Activated CD4-positive, alpha-beta T cell treated with anti-CD3 and anti-CD28 coated beads, Interleukin-2, amount 10 ng/mL, durations not matched to agents 24 days and 14 days (primary cell): ENCODE measurements at places on chromosomes 2 and 18. TPM values are rescaled to one million over a fixed set of nuclear protein-coding genes. Genes with fewer than 3 reads are reported as not detected.

Gene OTOS
- not detected in 2 replicates for total RNA-seq

Gene HNMT
- not detected in 2 replicates for total RNA-seq

Gene KHK
- 13.4 and 13.9 TPM in 2 replicates for total RNA-seq

Gene IL1RL2
- total RNA-seq, result 0.09 and 0.12 TPM in 2 replicates

- H3K27me3 ChIP-seq, result peaks cover 19% of the 10 kb centered on the region
- no peak for DNase-seq
- H3K36me3 ChIP-seq, result no peaks in the 10 kb centered on the region
- no peak overlapping the region for H3K4me3 ChIP-seq
- no peaks in the 10 kb centered on the region for H3K4me1 ChIP-seq
- no peak overlapping the region for H3K27ac ChIP-seq
Observed at GRCh38 chr2:26438526-26438925, 36.8 kb downstream of the DRC1 start.

DNA sequence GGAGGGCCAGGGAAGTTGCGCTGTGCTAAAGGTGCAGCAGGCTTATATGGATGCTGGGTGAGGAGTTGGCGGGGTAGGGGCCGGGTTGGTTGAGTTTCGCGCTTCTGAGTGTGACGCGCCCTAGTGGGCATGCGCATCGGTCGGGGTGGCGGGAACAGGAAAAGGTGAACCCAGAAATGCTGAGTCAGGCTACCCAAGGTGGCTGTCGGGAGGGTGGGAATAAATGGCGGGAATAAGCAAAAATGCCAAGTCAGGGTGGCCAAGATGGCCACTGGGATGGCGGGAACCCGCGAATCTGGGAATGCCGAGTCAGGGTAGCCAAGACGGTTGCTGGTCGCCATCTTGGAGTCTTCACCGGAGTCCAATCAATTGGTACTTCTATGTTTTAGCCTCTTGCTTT is 580.0 kb downstream of the SUCLG1 start:
- H3K36me3 ChIP-seq, result no peaks in the 10 kb centered on the region
- no peak overlapping the region for H3K27ac ChIP-seq
- no peaks in the 10 kb centered on the region for H3K4me1 ChIP-seq
- no peaks in the 10 kb centered on the region for H3K27me3 ChIP-seq

- H3K27ac ChIP-seq, result no peak overlapping the region
- no peaks in the 10 kb centered on the region for H3K36me3 ChIP-seq
- H3K27me3 ChIP-seq, result peaks cover 11% of the 10 kb centered on the region
- no peaks in the 10 kb centered on the region for H3K4me1 ChIP-seq
- DNase-seq, result no peak
Observed at GRCh38 chr2:42999856-43000241, 207.5 kb upstream of the HAAO start.

DNA sequence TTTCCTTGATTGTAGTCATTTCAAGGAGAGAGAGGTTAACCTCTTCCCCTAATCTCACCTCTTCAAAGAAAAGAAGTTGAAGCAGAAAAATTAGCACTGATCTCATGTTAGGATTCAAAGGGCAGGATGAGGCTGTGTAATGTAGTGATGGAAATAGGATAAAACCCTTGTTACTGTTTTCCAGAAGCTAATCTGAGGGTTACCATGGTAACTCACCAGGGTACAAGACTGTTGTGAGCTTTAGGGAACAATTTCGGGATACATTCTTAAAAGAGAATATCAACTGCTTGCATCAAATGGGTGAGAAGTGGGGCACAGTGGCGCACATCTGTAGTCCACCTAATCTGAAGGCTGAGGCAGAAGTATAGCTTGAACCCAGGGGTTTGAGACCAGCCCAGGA is 64.9 kb upstream of the SLC39A10 start:
- no peaks in the 10 kb centered on the region for H3K27me3 ChIP-seq
- no peaks in the 10 kb centered on the region for H3K36me3 ChIP-seq
- no peak overlapping the region for H3K27ac ChIP-seq
- DNase-seq, result no peak
- no peak overlapping the region for H3K4me3 ChIP-seq

DNA sequence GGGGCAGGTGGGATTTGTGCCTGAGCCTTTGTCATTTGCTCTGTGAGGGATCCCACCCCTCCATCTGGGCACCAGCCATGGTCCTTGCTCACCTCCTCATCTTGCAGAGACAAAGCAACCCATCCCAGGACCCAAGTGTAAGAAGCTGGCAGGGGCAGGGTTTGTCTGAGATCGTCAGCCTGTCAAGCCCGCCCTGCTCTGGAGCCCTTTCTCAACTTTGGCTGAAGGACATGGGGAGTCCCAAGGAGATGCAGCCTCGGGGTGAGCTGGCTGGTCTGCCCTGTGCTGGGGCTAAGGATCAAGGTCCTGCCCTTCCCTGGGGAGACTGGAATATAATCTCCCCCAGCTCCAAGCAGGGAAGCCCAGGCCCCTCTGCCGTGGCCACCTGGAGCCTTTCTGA is 86.0 kb downstream of the CAPN13 start:
- H3K36me3 ChIP-seq, result no peaks in the 10 kb centered on the region
- DNase-seq, result no peak
- H3K27ac ChIP-seq, result no peak overlapping the region
- no peak overlapping the region for H3K4me3 ChIP-seq
- no peaks in the 10 kb centered on the region for H3K4me1 ChIP-seq

GRCh38 chr2:60811491-60812375 is 55.7 kb downstream of the PAPOLG start:
- no peaks in the 10 kb centered on the region for H3K36me3 ChIP-seq
- H3K27ac ChIP-seq, result no peak overlapping the region
- no peak overlapping the region for H3K4me3 ChIP-seq
- no peak for DNase-seq
- H3K27me3 ChIP-seq, result no peaks in the 10 kb centered on the region
- H3K4me1 ChIP-seq, result peaks cover 38% of the 10 kb centered on the region

GRCh38 chr2:134216152-134216829 is 37.6 kb upstream of the MGAT5 start:
- no peak overlapping the region for H3K27ac ChIP-seq
- peaks cover 37% of the 10 kb centered on the region for H3K4me1 ChIP-seq
- no peak for DNase-seq
- no peak overlapping the region for H3K4me3 ChIP-seq

DNA sequence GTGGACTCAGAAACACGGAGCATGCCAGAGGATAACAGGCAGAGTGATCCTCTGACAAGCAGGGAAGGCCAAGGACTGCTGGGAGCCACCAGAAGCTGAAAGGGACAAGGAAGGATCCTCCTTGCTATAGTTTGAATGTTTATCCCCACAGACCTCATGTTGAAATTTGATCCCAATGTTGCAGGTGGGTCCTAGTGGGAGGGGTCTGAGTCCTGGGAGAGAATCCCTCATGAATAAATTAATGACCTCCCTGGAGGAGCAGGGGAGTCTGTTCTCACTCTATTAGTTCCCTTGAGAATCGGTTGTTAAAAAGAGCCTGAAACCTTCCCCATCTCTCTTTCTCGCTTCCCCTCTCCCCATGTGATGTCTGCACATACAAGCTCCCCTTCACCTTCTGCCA is 124.4 kb downstream of the FBXO15 start:
- H3K27ac ChIP-seq, result no peak overlapping the region
- H3K4me3 ChIP-seq, result no peak overlapping the region
- peaks cover 2% of the 10 kb centered on the region for H3K36me3 ChIP-seq
- DNase-seq, result no peak
- peaks cover 6% of the 10 kb centered on the region for H3K4me1 ChIP-seq
- H3K27me3 ChIP-seq, result no peaks in the 10 kb centered on the region

DNA sequence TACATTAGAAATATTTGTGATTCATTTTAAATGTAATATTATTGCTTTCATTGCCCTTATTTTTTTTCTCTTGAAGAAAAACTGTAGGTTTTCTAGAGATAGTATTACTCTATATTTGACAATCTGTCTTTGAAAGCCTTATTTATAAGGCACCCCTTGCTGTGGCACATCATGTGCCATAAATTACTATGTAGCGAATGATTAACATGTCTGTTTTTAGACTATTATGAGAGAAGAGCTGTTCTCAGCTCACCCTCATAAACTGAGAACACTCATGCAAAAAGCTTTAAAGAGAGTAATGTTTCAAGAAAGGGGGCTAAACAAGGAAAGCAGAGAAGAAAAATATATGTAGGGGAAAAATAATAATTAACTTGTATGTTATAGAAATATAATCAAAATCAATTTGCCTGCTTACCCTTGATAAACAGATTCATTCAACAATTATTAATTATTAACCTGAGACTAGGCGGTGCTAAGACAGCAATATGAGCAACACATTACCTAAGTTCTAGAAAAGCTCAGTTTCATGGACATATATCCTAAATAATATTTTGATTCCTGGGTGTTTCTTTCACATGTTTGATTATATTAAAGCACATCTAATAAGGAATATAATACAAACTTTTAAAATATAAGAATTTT is 69.0 kb downstream of the RAB3GAP1 start:
- H3K4me3 ChIP-seq, result no peak overlapping the region
- no peaks in the 10 kb centered on the region for H3K4me1 ChIP-seq
- H3K27me3 ChIP-seq, result no peaks in the 10 kb centered on the region

DNA sequence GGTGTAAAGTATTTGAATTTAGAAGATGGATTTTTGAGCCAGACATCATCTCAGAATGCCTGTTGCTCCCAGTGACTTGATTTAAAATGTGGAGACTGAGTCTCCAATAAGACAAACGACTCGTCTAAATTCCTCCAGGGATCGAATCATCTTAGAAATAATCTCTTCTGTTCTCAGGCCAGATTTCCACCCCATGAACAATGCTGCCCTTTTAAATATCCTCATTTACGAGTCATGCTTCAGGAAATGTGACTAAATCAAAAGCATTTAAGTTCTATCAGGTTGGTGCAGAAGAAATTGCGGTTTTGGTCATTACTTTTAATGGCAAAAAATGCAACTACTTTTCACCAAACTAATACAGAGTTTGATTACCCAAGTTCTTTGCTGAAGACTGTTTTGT is 684.6 kb upstream of the SOX11 start:
- H3K27me3 ChIP-seq, result no peaks in the 10 kb centered on the region
- no peak overlapping the region for H3K4me3 ChIP-seq
- H3K4me1 ChIP-seq, result no peaks in the 10 kb centered on the region
